HCEC 1CT (cell line): ENCODE measurements at places on chromosomes 7 and 10.

GRCh38 chr10:124105594-124105993, 12.2 kb upstream of the CHST15 start:
- no peak for DNase-seq

DNA sequence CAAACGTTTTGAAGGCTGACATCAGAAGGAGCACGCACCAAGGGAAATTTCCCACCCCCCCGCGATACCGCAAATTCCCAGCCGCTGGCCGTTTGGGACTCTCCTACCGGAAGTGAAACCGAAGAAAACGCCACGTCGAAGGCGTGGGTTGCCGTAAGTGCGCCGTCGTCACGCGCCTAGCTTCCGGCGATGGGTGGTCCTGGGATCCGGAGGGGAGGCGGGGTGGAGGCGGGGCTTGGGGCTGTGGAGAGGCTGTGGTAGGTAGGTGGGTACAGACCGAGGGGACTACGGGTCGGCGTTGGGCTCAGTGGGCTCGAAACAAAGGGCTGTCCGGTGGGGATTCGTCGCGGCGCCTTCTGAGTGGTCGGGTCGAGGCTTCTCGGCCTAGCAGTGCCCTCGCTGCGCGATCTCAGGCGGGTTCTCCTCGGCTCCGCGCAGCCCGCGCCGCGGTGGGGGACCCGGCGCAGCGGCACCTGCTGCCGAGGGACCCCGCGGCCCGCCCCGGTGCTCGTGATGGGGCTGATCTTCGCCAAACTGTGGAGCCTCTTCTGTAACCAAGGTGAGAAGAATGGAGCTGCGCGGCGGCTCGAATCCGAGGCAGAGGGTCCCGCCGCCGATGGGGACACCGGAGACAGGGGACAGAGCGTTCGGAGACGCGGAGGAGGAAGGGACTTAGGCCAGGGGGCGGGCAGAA, at the start of gene ARL5B:
Gene ARL5B (plus strand): TSS at position 307 of the 694 bp plus-strand sequence. CDS start 207 bp downstream, at position 514.
- peak; percentile 94 for DNase-seq

DNA sequence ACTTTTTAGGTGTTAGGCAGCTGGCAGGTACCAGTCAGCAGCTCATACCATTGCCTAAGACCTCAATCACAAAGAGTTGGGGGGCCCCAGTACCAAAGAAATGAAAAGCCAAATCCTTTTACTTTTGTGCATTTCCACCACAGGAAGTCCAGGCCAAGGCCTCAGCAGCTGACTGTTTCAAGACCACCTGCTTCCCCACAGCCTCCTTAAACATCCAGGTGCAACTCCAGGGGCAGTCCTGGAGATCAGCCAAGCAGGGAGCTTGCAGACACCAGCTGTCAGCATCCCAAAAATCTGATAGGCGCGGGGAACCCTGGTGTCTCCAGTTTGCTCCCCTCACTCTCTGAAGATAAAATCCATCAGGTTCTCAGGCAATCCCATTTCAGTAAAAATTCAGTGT, 91.5 kb upstream of the EFCAB10 start:
- DNase-seq, result no peak

GRCh38 chr7:42096681-42097561, 140.1 kb downstream of the GLI3 start:
- DNase-seq, result peak; percentile 43

- peak; percentile 68 for DNase-seq
Observed at GRCh38 chr10:17961551-17962422, 10.1 kb downstream of the SLC39A12 start.

DNA sequence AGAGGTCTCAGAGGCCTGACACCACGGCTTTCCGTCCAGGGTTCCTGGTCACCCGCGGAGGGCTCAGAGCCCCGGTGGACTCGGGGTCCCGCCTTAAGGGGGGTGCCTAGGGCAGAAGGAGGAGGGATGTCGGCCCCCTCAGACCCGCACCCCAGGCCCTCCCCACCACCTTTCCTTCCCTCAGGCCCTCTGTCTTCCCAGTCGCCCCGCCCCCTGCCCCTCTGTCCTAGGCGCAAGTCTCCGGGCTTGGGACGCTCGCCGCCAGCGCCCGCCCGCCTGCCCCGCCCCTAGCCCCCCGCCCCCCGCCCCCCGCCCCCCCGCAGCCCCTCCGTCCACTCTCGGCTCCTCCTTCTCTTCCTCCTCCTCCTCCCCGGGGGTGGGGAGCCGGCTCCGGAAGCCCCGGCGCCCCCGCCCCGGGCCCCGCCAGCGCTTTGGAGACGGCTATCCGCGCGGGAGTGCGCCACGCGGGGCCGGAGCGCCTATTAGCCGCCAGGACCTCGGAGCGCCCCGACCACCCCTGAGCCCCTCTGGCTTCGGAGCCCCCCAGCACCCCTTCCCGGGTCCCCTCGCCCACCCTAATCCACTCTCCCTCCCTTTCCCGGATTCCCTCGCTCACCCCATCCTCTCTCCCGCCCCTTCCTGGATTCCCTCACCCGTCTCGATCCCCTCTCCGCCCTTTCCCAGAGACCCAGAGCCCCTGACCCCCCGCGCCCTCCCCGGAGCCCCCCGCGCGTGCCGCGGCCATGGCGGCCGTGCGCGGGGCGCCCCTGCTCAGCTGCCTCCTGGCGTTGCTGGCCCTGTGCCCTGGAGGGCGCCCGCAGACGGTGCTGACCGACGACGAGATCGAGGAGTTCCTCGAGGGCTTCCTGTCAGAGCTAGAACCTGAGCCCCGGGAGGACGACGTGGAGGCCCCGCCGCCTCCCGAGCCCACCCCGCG, at the start of gene AEBP1:
Gene AEBP1 (plus strand): TSS at position 423 of the 937 bp plus-strand sequence. CDS start 321 bp downstream, at position 744.
- DNase-seq, result peak; percentile 22

DNA sequence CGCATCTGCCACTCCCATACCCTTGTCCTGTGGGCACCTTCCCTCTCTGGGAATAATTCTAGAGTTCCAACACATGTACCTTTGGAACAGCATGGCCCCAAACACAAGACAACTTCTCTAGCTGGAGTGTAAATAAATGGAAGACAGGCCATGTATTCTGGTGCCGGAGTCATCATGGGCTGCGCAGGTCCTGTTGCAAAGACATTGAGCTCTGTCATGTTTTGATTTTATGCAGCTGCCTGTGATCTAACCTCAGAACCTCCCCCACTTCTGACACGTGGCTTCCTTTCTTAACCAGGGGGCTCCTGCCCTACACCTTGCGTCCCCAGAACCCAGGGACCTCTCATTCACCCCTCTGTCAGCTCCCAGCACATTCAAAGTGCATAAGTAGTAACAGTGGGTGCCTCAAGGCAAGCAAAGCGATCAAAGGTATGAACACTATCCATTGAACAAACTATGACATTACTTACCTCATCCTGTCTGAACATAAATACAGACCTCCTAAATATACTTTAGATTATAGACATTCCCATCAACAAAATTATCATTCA, 219.9 kb downstream of the FGFR2 start:
- DNase-seq, result no peak

DNA sequence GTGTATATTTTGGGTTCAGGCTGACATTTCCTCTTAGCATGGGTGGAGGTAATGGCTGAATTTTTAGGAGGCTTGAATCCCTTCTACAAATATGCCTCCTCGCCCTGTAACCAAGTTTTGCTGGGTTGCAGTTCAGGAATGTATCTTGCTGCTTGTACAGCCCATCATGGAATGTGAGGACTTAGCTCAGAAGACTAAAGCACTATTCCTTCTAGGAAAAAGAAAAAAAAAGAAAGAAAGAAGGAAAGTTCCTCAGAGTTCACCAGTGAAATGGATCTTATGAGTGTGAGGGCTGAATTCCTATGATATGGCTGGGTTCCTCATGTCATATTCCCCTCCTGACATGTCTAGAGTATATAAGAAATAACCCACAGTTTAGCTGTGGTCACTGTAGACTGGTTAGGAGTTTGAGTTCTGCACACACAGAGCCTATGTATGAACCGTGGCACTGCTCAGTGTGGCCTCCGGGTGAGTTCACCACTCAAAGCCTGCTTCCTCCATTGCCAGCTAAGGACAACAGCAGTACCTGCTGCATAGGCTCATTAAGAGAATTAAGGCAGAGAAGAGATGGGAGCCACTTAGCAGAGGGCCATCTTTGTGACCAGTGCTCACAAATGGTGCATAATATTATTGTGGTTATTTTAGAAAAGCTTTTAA, 114.0 kb downstream of the TACC2 start:
- no peak for DNase-seq

DNA sequence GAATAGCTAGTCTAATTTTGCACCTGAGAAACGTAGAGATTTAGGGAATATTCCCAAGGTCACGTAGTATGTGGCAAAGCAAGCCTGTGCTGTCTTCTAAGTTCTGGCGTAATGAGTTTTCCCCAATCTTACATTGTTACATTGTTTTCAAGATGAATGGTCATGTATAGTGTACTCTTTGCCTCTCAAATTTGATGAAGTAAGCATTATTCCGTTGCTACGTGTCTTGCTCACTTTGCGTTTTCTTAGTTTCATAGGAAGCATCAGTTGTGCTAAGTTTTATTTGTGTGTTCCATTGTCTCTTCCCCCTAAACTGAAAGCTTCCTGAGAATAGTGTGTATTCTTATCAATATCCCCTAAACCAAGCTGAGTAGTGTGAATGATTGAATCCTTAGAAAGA, 637.6 kb upstream of the C7orf33 start:
- no peak for DNase-seq

- DNase-seq, result no peak
Observed at GRCh38 chr10:33039181-33039580, 81.2 kb upstream of the ITGB1 start.
